ENCODE measurements at places on chromosomes 13 and 19. TPM values are rescaled to one million over a fixed set of nuclear protein-coding genes. Genes with fewer than 3 reads are reported as not detected.

DNA sequence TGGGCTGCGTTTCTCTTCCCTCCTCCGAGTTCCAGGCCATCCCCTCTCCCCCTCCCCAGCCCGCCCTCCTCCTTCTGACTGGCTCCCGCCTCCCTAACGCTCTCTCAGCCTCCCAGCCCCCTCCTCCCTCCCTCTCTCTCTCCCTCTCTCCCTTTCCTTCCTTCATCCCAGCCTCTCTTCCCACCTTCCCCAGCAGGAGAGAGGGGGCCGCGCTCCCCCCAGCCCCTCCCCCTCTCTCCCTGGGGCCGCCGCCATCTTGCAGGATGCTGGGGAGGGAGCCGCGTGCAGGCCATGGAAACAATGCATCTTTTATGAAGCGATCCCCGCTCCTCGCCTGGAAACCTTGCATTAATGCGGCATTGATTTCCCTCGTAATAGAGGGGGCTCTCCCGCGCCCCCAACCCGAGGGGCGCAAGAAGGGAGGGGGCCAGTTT lies 42.6 kb upstream of the ADGRL1 start:
- no peak overlapping the region for H3K27ac ChIP-seq
- no peak for DNase-seq
- peak overlapping the region; percentile 81 for H3K4me3 ChIP-seq
- peaks cover 18% of the 10 kb centered on the region for H3K4me1 ChIP-seq
- H3K36me3 ChIP-seq, result no peaks in the 10 kb centered on the region

- no peaks in the 10 kb centered on the region for H3K27me3 ChIP-seq
- H3K4me3 ChIP-seq, result no peak overlapping the region
These were observed 302.8 kb downstream of the TEX29 start for GRCh38 chr13:111623208-111623607.

DNA sequence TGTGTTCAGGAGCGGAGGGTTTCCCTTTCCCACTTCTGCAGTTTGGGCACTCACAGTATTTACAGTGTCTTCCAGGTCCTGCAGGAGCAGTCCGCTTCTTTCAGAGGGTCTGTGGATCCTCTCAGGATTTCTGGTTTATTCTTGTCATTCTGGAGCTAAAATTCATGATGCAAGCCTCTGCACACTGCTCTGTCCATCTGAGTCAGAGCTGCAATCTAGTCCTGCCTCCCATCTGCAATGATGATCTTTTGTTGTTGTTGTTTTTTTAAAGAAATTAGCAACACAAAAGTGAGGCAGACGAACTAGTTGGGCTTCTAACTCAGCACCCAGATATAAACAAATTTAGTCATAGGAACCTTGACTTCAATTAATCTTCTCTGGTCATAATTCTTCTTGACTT lies 86.5 kb downstream of the DLEU7 start:
- no peak overlapping the region for H3K4me3 ChIP-seq
- DNase-seq, result no peak

DNA sequence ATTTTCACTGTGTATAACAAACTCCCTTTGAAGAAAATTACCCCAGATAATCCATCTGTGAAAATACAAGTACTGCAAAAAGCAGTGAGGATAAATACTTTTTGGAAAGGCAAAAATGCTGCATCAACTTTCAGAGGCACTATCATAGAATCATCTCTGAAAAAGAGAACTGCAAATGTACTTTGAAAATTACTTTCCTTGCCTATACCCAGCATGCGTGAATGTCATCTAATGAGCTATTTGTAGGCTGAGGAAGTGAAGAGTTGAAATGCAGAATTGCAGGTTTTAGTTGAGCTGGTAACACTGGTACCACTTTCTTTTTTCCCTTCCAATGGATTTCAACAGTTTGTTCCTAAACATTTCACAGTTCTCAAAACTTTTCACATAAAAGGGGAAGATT lies 196.7 kb downstream of the TBC1D4 start:
- DNase-seq, result no peak
- H3K4me3 ChIP-seq, result no peak overlapping the region
- no peak overlapping the region for H3K27ac ChIP-seq

GRCh38 chr19:18271433-18271841 lies 2.8 kb downstream of the IQCN start:
- H3K36me3 ChIP-seq, result peaks cover 14% of the 10 kb centered on the region
- H3K27ac ChIP-seq, result peak overlapping the region; percentile 100
- peaks cover 6% of the 10 kb centered on the region for H3K27me3 ChIP-seq
- peaks cover 41% of the 10 kb centered on the region for H3K4me1 ChIP-seq
- H3K4me3 ChIP-seq, result no peak overlapping the region
- DNase-seq, result peak; percentile 63

DNA sequence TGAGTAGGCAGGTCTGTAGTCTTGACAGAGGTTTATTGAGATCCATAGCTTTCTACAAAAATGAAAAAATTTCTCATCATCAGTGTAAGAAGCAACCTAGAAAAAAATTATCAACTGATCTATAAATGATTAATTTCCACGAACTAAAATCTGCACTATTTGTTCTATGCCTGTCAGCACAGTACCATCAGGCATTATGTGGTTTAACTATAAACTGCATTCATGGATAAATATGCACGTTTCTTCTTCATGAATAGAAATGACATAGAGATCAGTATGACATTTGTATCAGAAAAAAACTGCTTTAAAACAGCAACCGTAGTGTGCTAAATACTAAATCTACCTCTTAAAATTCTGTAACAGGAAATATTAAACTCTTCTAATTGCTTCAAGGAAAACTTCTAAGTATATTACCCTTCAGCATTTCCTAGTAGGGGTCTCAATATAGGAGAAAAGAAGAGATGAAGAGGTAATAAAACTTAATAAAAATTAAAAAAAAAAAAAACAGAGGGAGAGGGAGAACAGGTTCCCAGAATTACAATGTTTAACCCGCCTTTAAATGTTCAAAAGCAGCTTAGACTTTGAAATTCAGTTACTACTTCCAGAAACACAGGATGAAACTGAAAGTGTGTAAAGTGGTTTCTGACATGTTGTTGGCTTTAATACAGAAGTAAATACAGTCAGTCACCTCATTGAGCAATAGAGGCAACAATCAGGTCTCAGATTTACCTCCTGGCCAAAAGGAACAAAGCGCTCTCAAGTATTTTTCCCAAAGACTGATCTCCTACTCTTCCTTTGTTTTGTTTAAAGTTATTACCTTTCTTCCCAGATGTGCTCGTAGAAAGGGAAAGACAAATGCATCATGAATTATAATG lies 144.4 kb downstream of the DIAPH3 start:
- H3K27ac ChIP-seq, result no peak overlapping the region
- no peaks in the 10 kb centered on the region for H3K27me3 ChIP-seq
- peaks cover 4% of the 10 kb centered on the region for H3K36me3 ChIP-seq
- no peak for DNase-seq
- H3K4me3 ChIP-seq, result no peak overlapping the region

- no peaks in the 10 kb centered on the region for H3K27me3 ChIP-seq
- no peaks in the 10 kb centered on the region for H3K36me3 ChIP-seq
- H3K4me3 ChIP-seq, result no peak overlapping the region
- H3K4me1 ChIP-seq, result no peaks in the 10 kb centered on the region
- H3K27ac ChIP-seq, result no peak overlapping the region
These were observed 371.8 kb downstream of the SLITRK6 start for GRCh38 chr13:85427416-85427815.

- peaks cover 7% of the 10 kb centered on the region for H3K4me1 ChIP-seq
- no peak overlapping the region for H3K27ac ChIP-seq
- H3K27me3 ChIP-seq, result peaks cover 53% of the 10 kb centered on the region
- no peak for DNase-seq
These were observed 1.3 kb upstream of the CRX start for GRCh38 chr19:47820410-47820809.

GRCh38 chr13:46855166-46855565 lies 41.7 kb downstream of the HTR2A start:
- H3K27ac ChIP-seq, result no peak overlapping the region
- no peak for DNase-seq
- H3K4me1 ChIP-seq, result no peaks in the 10 kb centered on the region
- H3K36me3 ChIP-seq, result no peaks in the 10 kb centered on the region

- no peaks in the 10 kb centered on the region for H3K27me3 ChIP-seq
- no peak overlapping the region for H3K27ac ChIP-seq
- no peak for DNase-seq
- no peak overlapping the region for H3K4me3 ChIP-seq
- no peaks in the 10 kb centered on the region for H3K36me3 ChIP-seq
- no peaks in the 10 kb centered on the region for H3K4me1 ChIP-seq
These were observed 421.5 kb downstream of the TSHZ3 start for GRCh38 chr19:30927705-30928104.

DNA sequence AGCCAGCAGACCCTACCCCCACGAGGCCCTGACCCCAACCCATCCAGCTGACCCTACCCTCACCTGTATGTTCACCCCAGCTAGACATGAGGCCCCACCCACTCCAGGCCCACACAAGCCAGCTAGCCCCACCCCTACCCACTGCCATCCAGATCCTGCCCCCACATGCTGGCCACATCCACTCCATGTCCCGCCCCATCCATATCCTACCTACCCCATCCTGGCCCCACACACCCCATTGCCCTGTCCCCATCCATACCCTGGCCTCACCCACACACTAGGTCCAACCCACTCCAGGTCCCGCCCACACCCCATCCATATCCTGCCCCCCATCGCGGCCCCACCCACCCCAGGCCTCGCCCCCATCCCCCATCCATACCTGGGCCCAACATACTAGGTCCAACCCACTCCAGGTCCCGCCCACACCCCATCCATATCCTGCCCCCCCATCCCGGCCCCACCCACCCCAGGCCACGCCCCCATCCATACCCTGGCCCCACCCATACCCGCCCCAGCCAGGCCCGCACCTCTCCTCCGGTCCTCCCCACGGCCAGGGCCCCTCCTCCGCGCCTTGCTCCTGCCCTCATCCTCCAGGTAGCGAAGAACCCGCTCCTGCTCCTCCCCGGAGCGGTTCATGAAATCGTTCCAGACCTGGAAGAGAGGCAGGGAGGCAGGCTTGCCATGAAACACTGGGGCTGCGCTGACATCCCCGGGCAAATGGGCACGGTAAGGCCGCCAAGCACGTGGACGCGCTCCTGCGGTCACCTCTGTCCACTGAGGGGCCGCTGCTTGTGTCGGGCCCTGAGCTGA lies 7.2 kb downstream of the RNU6-9 start:
- peaks cover 25% of the 10 kb centered on the region for H3K4me1 ChIP-seq
- H3K27me3 ChIP-seq, result no peaks in the 10 kb centered on the region
- no peak for DNase-seq
- H3K27ac ChIP-seq, result peak overlapping the region; percentile 49

- no peak for DNase-seq
- H3K27ac ChIP-seq, result peak overlapping the region; percentile 88
- no peaks in the 10 kb centered on the region for H3K27me3 ChIP-seq
- H3K4me1 ChIP-seq, result peaks cover 33% of the 10 kb centered on the region
- no peaks in the 10 kb centered on the region for H3K36me3 ChIP-seq
These were observed 175.1 kb downstream of the ITGBL1 start for GRCh38 chr13:101627556-101627943.

DNA sequence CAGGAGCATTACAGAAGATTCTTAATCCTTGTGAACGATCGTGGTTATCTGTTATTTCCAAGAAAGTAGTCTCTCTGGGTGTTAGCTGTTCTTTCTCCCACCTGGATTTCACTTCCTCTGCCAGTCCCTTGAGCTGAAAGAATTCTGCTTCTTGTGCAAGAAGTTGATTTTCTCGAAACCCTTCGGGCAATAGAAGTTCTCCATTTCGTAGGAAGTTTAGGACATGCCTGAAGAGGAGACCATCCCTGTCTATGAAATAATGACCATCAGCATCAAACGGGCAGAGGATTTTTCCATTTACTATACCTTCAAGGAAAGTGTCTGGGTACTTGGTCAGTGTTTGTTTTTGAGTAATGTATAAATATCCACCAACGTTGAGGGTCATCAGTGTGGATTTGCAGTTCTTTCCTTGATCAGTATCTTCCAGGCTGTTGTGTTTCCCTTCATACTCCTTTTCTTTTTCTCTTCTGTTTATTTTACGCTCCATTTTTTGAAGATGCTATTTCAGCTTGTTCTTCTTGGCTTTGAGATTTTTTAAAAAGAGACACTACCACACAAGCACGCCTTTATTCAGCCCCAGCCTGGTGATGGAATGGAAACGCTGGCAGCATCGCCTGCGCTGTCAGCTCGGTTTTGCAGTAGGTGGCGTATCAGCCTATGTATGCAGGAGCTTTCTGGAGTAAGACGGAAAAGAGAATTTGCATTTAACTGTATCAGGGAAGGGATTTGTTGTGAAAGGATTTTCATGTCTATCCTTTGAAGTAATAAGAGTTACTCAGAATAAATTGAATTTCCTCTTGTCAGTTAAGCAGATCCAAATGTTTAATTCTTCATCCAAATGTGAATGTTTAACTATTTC lies 6.5 kb downstream of the KCTD4 start:
- H3K4me3 ChIP-seq, result no peak overlapping the region
- H3K4me1 ChIP-seq, result peaks cover 19% of the 10 kb centered on the region

DNA sequence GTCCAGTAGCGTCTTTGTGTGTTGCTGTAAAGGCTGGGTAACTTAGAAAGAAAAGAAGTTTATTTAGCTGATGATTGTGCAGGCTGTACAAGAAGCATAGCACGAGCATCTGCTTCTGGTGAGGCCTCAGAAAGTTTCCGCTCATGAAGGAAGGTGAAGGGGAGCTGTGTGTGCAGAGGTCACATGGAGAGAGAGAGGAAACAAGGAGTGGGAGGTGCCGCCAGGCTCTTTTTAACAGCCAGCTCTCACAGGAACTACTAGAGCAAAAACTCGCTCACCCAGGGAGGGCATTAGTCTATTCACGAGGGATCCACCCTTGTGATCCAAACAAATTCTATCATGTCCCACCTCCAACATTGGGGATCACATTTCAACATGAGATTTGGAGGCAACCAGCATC lies 99.8 kb downstream of the GPR12 start:
- peaks cover 13% of the 10 kb centered on the region for H3K27me3 ChIP-seq
- no peak for DNase-seq
- H3K36me3 ChIP-seq, result no peaks in the 10 kb centered on the region

- peak overlapping the region; percentile 41 for H3K4me3 ChIP-seq
- H3K27me3 ChIP-seq, result no peaks in the 10 kb centered on the region
- H3K36me3 ChIP-seq, result no peaks in the 10 kb centered on the region
- H3K27ac ChIP-seq, result no peak overlapping the region
- DNase-seq, result no peak
- peaks cover 44% of the 10 kb centered on the region for H3K4me1 ChIP-seq
These were observed 2.0 kb upstream of the GATAD2A start for GRCh38 chr19:19403373-19403901.

- no peak overlapping the region for H3K4me3 ChIP-seq
- no peak overlapping the region for H3K27ac ChIP-seq
- H3K36me3 ChIP-seq, result no peaks in the 10 kb centered on the region
- no peaks in the 10 kb centered on the region for H3K4me1 ChIP-seq
- no peak for DNase-seq
- H3K27me3 ChIP-seq, result no peaks in the 10 kb centered on the region
These were observed 399.5 kb upstream of the MIR17HG start for GRCh38 chr13:90947976-90948375.

- peaks cover 31% of the 10 kb centered on the region for H3K4me1 ChIP-seq
- peaks cover 41% of the 10 kb centered on the region for H3K36me3 ChIP-seq
- no peaks in the 10 kb centered on the region for H3K27me3 ChIP-seq
- H3K4me3 ChIP-seq, result no peak overlapping the region
- DNase-seq, result no peak
These were observed 36.7 kb downstream of the USPL1 start for GRCh38 chr13:30654430-30654829.

DIRAS1 gene
- 1.1 TPM for polyA plus RNA-seq

VSTM1 gene
- not detected for polyA plus RNA-seq

ZNF480 gene
- polyA plus RNA-seq, result 26.0 TPM

CFAP97D2 gene
- polyA plus RNA-seq, result not detected

CGB7 gene
- not detected for polyA plus RNA-seq
